ENCODE measurements at places on chromosomes 6 and 20.

- no peak for DNase-seq
Observed at GRCh38 chr6:45619211-45619760, 241.6 kb upstream of the SUPT3H start.

DNA sequence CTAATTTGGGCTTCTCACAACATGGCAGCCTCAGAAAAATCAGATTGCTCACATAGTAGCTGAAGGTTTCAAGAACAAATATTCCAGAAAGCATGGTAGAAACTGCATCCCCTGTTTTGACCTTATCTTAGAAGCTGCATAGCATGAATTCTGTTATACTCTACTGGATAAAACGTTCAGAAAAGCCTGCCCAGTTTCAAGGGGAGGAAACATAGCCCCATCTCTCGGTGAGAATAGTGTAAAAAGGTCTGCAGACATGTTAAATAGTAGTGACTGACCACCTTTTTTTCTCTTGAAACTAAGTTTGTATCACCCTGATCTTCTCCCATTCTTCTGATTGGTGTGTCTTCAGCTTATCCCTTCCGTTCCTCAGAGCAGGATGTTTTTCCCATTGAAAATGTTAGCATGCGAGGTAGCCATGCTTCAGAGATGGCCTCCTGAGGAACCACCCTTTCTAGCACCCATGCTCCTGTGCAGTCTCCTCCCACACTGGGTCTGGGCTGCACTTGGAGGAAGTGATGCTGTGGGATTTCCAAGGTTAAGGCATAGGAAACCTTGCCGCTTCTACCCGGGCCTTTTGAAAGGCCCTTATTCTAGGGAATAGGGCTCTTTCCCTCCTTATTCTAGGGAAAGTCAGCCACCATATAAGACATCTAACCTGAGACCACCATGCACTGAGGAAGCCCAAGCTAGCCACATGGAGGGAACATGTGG, 50.1 kb downstream of the MARCKS start:
- DNase-seq: no peak

- DNase-seq: no peak
Observed at GRCh38 chr20:42598581-42598980, 591.1 kb downstream of the PTPRT start.

DNA sequence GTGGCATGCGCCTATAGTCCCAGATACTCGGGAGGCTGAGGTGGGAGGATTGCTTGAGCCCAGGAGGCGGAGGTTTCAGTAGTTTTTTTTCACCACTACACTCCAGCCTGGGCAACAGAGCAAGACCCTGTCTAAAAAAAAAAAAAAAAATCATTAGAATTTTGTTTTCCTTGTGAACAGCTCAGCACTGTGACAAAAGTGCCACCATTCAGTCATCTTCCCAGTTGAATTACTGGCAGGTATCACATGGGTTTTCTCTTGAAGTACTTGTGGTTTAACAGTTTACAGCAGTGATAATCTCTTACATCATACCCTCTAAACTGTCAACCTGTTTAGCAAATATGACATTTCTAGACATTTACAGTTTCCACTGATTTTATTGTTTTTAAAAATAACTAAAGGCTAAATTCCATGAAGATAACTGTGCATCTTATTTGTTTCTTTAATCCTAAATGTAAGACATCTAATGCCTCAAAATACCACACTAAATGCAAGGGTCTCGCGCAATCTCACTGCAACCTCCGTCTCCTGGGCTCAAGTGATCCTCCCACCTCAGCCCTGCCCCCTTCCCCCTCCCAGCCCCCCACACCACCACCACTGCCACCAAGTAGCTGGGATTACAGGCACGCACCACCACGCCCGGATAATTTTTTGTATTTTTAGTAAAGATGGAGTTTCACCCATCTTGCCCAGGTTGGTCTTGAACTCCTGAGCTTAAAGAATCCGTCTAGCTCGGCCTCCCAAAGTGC, 7.0 kb downstream of the TRPC4AP start:
- no peak for DNase-seq
